EL (cell line): ENCODE measurements at places on chromosomes 5 and 9.

GRCh38 chr9:8871796-8872445 is 1072.3 kb upstream of the DMAC1 start:
- DNase-seq, result no peak

DNA sequence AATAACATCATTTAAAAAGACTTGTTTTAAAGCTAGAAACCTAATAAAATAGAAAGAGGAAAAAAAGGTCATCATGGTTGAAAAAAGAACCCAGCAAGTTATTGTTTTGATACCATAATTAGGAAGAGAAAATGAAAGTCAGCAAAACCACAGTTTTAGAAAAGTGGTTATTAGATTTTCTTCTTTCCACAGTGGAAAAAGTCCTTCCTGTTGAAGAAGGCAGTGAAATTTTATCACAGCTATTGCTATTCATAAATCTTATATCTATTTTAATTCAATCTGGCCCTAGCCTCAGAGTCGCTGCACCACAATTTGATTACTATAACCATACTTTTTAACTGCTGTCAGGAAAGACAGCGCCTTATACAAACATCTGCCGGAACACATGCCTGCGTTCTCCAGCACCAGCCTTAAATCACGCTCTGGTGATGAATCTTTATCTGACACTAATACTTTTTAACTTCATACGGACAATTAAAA is 60.3 kb downstream of the MAPKAP1 start:
- DNase-seq, result no peak

DNA sequence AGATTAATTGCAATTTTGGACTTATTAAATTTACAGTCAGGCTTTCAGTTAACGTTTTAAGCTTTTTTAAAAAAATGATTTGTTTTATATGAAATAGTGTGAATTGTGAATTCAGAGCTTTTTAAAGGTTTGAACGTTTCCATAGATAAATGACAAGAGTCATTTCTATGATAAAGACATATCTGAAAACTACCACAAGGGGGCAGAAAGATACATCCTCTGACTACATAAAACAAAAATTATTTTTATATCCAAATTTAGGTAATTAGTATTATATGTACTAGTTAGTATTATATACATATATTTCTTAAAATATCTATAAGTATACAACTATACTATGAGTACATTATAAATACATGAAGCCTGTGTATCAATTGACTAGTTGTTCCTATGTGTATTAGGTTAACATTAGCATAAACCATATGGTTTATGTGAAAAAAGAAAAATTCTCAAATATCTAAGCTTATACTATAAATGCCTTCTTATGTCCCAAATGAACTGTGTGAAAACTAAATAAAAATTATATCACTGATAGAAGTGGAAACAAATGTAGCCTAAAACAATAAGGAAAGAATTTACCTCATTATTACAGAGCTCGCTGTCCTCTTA is 155.2 kb downstream of the MEF2C start:
- DNase-seq, result peak; percentile 8

- no peak for DNase-seq
These were observed 131.7 kb downstream of the DENND1A start for GRCh38 chr9:123798195-123798594.

DNA sequence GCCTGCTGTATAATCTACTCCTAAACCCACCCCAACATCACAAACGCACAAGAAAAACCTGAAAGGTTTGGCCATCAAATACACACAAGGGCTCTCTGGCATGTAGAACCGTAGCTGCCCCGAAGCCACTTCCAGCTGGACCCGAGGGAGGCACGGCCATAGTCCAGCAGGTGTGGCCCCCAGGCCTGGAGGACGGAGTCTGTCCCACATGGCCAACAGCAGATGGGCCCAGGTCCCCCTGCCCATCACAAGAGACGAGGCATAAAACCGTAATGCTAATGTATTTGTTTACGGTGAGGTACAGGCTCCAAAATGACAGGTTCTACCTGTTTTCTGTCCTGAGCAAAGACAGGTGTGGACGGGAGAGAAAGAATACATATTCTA is 234.2 kb downstream of the SYK start:
- DNase-seq, result no peak

GRCh38 chr5:180332051-180332517 is 21.1 kb downstream of the GFPT2 start:
- no peak for DNase-seq

GRCh38 chr5:115402822-115403577 is 106.5 kb upstream of the CCDC112 start:
- peak; percentile 72 for DNase-seq

GRCh38 chr5:127872494-127872893 is 169.3 kb downstream of the CCDC192 start:
- no peak for DNase-seq

GRCh38 chr5:96379896-96380295 is 53.2 kb downstream of the PCSK1 start:
- DNase-seq, result no peak

GRCh38 chr9:69885931-69886330 is 65.3 kb downstream of the CFAP95 start:
- DNase-seq, result no peak

DNA sequence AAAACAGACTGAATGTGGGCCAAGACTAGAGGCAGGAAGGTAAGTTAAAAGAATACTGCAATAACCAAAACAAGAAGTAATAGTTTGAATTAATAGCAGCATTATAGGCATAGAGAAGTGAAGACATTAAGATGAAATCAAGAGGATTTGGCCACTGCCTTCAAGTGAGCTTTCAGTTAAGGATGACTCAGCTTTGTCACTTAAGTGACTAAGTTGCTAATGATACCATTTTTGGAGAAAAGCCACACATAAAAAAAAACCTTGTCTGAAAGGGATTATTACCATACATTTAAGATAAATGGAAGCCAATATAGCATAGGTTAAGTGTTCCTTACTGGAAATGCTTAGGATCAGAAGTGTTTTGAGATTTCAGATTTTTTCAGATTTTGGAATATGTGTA is 57.0 kb downstream of the ECPAS start:
- peak; percentile 65 for DNase-seq

- DNase-seq, result no peak
These were observed 64.1 kb upstream of the FCN1 start for GRCh38 chr9:134981829-134982228.

DNA sequence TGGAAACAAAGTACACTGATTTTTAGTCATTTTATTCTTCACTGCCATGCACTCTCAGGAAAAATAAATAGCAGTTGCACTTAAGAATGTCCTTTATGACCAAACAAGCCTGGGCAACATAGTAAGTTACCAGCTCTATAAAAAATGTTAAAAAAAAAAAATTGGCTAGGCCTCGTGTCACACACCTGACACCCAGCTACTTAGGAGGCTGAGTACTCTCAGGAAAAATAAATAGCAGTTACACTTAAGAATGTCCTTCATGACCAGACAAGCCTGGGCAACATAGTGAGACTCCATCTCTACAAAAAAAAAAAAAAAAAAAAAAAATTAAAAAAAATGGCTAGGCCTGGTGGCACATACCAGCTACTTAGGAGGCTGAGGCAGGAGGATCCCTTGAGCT is 304.6 kb downstream of the SLCO4C1 start:
- DNase-seq, result no peak

GRCh38 chr9:104301755-104302154 is 202.3 kb upstream of the OR13F1 start:
- no peak for DNase-seq

DNA sequence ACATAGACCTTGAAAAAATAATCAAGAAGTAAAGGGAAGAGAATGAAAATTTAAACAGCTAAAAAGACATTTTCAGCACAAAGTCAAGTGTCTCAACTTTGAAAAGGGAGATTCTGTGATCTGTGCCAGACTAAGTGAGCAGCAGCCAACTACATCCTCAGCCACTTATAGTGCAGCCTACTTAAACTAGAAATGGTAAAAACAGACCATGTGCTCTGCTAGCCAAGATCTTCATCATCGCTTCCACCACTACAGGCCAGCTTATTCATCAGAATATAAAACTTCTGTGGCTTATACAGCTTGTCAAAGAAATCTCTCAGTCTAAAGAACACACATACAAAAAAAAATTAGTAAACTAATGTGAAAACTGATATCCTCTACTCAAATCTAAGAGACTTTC is 63.5 kb downstream of the CEMIP2 start:
- no peak for DNase-seq

DNA sequence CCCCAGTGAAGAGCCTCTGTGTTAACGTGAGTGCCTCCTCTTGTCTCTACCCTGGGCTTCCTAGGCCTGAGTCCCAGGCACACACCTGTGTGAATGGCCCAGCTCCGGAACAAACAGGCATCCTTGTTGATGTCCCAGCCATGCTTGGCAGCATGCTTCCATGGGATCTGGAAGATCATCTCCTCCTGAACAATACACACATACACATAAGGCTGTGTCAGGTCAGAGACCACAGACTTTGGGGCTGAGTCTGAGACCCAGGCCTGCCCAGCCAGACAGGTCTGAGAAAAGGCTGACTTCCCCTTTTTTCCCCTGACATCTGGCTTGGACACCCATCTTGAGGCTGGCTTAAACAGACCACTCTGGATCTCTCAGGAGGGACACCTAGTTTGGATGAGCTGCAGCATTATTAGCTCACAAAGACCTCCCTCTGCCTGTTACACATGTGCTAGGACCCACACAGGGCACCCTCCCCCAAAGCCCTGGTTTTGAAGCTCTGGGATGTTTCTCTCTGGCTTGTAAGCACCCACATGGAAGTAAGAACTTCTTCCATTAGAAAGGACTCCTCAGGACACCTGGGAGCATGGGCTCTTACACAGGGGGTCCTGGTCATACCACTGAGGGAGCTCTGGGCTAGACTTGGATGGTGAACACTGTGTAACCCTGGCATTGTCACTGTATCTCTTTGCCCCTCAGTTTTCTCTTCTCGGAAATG is 2.6 kb downstream of the IRF1 start:
- no peak for DNase-seq

DNA sequence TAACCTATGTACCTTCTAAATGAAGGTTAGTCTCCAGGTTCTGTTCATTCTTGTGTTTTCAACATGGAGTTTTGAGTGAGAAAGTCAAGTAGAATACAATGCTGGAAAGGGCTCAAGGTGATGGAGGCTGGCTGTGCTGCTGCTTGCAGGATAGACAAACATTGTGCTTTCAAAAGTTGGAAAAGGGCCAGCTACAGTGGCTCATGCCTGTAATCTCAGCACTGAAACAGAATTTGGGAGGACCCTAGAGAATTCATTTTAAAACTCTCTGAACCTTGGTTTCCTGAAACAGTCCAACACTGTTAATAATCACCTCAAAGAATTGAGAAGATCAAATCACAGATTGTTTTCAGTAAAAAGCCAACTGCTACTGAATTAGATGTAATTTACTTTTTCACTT is 15.4 kb upstream of the IARS1 start:
- no peak for DNase-seq

DNA sequence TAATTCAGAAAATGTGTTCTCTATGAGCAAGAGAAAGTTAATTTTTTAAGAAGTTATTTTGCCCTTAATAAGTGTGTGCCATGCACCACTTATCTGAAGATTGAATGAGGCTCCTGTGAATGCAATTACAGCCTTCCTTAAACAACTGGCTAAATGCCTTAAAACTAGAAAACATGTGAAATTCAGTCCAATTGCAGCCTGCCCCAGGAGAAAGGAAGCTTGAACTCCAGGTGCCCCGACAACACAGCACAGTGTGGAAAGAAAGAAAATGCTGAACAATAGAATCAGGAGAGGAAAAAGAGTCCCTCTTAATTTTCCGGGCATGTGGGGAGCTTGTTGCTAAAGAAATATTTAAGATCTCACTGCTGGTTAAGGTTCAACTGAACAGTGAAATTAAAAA is 8.8 kb downstream of the LHFPL2 start:
- DNase-seq, result no peak
